ENCODE measurements at places on chromosomes 3 and 15.
A peak's percentile ranks its signal among the peaks of the same experiment; 100 is the strongest.

- no peak for DNase-seq
Measured at GRCh38 chr3:152209060-152209459, 59.7 kb upstream of the MBNL1 start.

DNA sequence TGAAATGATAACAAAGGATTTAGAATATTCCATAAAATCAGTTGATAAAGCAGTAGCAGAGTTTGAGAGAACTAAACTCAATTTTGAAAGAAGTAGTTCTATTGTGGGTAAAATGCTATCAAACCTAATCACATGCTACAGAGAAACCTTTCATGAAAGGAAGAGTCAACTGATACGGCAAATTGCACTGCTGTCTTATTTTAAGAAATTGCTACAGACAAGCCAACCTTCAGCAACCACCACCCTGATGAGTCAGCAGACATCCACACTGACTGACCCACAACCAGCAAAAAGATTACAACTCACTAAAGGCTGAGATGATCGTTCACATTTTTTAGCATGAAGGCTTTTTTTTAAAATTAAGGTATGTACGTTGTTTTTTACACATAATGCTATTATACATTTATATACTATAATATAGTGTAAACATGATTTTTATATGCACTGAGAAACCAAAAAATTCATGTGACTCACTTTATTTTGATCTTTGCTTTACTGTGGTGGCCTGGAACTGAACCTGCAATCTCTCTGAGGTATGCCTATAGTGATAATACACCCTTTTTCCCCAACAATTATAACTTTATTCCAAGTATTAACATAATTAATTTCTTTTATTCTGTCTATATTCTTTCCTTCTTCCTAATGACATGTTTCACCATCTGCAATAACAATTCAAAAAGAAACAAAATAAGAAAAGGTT is 109.9 kb downstream of the TBC1D5 start:
- peak; percentile 67 for DNase-seq

DNA sequence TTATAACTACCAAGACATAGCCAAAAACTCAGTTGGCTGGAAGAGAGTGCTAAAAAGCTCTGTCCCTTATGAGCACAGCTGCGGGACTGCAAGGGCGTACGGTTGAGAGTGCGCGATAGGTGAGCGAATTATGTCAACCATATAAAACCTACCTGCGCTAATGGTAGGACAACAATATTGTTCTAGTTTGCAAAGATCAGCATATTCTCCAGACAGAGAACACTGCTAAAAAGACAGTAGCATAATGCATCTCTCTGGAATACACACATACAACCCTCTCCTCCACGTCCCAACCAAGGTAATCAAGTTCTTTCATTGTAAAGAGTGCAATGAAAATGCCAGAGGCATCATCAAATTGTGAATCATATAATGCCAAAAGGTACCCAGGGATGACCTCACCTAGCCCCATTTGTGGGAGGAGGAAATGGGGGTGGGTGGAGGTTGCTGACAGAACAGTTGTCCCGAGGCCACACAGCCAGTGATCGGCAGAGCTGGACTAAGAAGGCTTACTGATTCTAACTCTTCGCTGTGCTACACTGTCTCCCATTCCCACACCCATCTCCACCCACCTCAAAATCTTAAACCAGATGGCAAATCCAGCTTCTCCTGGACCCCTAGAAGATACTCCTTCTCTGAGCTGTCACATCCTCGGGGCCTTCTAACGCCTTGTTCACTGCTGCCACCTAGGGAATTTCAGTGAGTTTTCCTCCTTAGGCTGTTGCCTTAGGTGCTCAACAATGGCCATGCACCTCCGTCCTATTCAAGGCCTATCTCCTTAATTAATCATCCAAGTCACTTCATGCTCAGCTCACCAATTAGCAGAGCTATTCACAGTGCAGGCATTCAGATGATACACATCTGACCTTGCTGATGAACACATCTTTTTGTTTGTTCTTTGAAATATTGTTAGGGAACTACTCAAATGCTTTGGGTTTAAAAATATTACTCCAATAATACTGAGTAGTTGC is 60.7 kb downstream of the RPL22L1 start:
- DNase-seq, result peak; percentile 39

DNA sequence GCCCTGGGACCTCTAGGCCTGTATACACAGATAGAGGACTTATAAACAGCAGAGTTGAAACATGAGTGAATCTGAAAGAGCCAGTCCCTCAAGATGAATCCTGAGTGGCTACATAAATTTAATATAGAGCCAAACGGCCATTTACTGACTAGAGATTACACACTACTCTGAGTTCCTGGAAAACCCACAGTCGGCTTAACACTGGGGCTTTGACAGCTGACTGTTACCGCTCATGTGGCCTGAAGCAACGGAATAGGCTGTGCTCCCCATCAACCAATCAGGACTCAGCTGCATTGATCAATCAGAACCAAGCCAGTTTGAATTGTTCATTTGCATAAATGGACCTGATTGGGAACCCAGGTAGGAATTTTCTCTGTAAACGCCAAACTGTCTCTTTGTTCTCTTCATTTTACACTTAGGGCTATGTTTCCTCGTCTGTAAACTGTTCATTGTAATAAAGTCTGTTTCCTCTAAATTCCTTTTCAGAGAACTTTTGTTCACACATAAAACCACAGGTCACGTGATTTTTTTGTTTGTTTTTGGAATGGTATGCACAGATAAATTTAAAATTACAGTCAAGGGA is 40.5 kb downstream of the CCNL1 start:
- peak; percentile 94 for DNase-seq

DNA sequence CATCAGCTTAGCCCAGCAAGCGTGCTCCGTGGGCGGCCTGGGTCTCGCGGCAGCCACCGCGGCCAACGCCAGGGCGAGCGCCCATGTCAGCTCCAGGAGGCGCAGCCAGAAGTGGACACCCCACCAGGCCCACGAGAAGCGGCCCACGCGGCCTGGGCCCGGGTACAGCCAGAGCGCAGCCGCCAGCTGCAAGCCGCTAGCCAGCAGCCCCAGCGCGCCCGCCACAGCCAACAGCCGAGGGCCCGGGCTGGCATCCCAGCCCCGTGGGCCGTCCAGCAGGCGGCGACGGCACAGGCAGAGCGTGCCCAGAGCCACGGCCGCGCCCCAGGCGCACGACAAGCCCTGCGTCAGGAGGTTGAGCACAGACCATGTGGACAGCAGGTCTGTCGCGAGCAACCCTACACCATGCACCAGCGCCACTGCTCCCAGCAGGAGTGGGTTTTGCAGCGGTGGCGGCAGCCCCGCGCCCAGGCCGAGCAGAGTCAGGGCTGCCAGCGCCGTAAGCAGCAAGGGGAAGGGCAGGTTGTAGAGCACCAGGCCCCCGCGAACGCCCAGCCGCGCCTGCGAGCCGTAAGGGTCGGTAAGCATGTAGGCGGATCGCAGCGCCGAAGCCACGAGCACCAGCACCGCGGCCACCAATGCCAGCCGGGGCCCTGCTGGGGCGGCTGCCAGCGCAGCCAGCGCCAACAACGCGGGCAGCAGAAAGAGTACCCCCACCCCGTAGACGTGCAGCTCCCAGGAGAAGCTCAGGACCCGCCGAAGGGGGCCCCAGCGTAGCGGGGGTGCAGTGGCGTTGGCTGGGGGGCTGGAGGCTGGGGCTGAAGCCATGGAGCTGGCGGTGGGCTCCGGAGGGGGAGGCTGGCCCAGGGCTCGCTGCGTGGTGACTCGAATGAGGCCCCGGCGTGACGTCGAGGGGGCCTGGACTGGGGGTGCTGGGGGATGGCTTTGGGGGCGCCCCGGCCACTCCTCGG is 4.9 kb downstream of the PRRT3 start:
- no peak for DNase-seq

- no peak for DNase-seq
Measured at GRCh38 chr3:15453501-15453900, 26.1 kb downstream of the EAF1 start.

GRCh38 chr15:67799801-67800205 is 25.5 kb upstream of the SKOR1 start:
- no peak for DNase-seq

- DNase-seq, result peak; percentile 57
Measured at GRCh38 chr3:171772427-171773056, 37.7 kb downstream of the PLD1 start.

DNA sequence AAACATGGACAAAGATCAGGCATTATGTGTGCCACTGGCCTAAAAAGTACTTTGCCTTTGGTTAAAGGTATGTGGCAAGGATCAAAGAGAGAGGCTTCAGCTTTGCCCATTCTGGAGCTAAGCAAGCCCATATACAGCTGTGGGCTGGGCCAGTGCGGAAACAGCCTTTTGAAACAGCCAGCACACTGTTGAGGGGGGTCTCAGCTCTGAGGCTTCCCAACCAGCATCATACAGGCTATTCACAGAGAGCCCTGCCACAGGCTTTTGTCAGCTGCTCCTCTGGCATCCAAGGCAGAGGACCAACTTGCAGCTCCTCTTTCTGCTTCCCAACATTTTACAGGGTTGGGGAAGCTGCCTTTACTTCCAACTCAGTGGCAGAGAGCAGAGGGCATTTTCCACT is 63.2 kb upstream of the FOXB1 start:
- DNase-seq, result no peak

DNA sequence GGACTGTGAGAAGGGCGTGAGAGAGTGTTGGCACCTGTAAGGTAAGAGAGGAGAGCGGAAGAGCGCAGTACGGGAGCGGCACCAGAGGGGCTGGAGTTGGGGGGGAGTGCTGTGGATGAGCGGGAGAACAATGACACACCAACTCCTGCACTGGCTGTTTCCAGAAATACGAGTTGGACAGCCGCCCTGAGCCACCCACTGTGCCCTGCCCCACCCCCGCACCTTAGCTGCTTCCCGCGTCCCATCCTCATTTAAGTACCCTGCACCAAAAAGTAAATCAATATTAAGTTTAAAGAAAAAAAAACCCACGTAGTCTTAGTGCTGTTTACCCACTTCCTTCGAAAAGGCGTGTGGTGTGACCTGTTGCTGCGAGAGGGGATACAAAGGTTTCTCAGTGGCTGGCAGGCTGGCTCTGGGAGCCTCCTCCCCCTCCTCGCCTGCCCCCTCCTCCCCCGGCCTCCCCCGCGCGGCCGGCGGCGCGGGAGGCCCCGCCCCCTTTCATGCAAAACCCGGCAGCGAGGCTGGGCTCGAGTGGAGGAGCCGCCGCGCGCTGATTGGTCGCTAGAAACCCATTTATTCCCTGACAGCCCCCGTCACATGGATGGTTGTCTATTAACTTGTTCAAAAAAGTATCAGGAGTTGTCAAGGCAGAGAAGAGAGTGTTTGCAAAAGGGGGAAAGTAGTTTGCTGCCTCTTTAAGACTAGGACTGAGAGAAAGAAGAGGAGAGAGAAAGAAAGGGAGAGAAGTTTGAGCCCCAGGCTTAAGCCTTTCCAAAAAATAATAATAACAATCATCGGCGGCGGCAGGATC is at the start of gene SOX2:
SOX2 (plus strand) TSS at position 601 of the 811 bp plus-strand sequence. CDS start 436 bp downstream, outside the sequence.
- no peak for DNase-seq

DNA sequence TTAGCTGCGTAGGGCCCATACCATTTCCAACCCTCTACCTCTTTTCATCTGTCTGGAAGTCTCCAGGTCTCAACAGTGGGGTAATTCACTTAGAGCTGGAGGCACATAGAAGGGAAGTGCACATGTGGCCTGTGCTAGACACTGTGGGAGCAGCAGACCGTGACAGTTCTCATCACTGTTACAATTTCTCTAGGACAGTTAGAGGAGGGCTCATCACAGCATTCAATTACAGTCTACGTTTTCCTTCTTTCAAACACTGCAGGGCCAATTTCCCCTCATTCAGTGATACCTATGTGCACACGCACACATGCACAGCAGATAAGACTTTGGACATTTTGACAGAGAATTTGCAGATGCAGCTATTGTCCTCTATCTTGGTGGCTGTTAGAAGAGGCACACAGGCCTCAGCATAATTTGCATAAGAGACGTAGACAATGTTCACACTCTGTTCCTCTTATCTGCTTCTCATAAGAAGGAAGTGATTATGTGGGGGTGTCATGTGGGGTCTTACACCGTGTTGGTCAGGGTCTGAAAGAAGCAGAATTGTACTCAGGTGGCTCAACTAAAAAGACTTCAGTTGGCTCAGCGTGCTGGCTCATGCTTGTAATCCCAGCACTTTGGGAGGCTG is 12.6 kb upstream of the HRG start:
- DNase-seq, result no peak

DNA sequence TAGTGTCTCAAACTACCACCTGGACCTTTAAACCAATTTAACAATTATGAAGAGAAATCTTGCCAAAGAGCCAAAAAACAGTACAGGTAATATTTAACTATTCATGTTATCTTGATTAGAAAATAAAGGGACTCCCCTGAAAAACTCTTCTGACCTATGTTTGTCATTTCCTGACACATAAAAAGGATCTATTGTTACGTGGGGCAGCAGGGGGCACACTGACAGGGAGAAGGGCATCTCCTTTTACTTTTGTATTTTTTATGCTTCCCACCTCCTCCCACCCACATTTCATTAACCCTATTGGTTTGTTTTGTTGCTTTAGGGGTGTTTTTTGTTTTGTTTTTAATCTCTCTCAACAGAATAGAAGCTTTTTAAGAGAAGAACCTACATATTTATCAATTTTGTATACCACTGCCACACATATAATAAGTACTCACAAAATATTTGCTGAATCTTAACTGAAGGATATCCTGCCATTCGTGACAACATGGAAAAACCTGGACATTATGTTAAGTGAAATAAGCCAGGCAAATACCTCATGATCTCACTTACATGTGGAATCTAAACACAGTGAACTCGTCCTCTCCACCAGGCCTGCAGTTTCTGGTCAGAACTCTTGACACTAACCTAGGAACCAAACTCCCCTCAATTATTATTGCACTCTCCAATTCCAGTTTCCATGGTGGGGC is 17.7 kb downstream of the STAG1 start:
- no peak for DNase-seq

GRCh38 chr3:60313231-60313798 is 937.9 kb downstream of the FHIT start:
- no peak for DNase-seq

DNA sequence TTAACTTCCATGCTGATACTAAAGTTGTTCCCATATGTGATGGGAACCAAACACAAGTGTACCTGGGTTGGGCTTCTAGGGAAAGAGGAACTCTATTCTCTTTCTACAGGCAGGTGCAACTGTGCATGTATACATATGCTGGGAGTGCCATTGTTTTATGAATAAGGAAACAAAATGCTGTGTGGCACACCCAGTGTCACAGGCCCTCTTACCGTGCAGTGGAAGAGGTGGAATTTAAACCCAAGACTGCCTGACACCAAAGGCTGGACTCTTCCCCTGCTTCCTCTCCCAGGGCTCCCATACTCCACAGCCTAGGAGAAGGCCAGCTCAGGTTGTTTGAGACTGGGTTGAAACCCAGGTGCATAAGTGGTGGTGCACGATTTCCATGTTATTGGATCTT is 1.9 kb upstream of the FETUB start:
- no peak for DNase-seq

DNA sequence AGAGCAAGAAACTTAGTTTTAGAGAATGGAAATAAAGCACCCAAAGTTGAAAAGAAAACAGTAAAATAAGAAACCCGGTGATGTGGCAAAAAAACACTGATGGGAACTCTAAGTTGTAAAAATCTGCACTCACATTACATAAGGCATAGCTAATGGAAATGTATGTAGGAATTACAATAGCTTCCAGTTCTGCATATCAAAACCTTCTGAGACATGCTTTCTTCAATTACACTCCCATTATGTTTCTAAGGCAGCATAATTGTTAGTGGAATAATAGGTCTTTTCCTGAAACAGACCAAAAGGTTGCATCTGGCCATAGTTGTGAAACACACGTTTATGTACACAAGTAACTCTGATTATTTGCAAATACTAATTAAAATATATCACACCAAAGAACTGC is 41.4 kb downstream of the SLC30A4 start:
- DNase-seq, result no peak
